ENCODE measurements at places on chromosomes 1 and 21.

DNA sequence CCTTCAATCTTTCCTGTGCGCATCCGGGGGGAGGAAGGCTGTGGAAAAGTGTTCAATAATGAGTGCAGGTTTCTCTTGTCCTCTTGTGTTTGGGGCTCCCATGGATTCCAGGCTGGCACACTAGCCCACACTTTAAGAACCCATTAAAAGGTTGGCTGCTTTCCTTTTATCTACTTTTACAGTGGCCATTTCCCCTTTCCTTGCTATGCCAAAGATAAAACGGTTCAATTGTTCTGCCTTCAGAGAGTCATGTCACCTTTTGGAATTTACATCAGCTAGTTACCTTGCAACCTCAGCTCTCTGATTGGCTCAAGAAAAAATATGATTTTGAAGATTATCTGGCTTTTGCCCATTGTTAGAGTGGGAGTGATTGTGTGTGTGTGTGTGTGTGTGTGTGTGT lies 182.3 kb downstream of the SDCCAG8 start:
- no peaks in the 10 kb centered on the region for H3K27me3 ChIP-seq
- H3K27ac ChIP-seq: no peak overlapping the region
- H3K4me1 ChIP-seq: no peaks in the 10 kb centered on the region
- H3K4me3 ChIP-seq: no peak overlapping the region

GRCh38 chr1:228401782-228402640 lies 4.6 kb downstream of the TRIM11 start:
- H3K36me3 ChIP-seq: peaks cover 31% of the 10 kb centered on the region
- no peaks in the 10 kb centered on the region for H3K4me1 ChIP-seq
- H3K27ac ChIP-seq: no peak overlapping the region
- H3K4me3 ChIP-seq: no peak overlapping the region
- no peak for DNase-seq

DNA sequence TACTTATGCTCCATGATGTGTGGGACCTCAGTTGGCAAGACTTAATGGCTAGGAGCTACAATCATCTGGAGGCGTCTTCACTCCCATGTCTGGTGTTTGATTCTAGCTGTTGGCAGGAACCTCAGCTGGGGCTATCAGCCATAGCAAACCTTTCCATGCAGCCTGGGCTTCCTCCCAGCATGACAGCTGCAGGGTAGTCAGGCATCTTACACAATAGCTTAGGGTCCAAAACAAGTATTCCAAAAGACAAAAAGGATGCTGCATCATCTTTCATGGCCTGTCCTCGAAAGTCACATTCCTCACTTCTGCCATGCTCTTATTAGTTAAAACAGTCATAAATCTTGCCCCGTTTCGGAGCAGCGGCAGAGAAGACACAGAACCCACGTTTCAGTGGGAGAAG lies 90.9 kb downstream of the LRRC8C start:
- peaks cover 35% of the 10 kb centered on the region for H3K4me1 ChIP-seq
- H3K27ac ChIP-seq: peak overlapping the region; percentile 70
- no peaks in the 10 kb centered on the region for H3K36me3 ChIP-seq
- no peaks in the 10 kb centered on the region for H3K27me3 ChIP-seq
- no peak for DNase-seq
- H3K4me3 ChIP-seq: no peak overlapping the region

DNA sequence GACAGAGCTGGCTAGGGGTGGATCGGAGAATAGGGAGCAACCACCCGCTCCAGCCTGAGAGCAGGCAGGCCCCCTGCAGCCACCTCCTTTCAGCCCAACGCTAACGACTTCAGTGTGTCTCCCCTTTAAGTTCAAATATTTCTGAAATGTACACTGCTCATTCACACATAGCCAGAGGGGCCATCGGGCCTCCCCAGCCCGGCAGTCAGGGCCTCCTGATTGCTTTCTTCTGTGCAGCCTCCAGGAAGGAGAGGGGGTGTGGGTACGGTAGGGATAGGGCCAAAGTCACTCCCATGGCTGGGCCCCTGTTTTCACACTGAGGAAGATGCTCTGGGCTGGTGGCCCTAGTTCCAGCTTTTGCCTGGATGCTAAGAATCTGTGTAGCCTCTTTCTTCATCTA lies 64.8 kb downstream of the EPHB2 start:
- H3K4me1 ChIP-seq: no peaks in the 10 kb centered on the region
- H3K4me3 ChIP-seq: no peak overlapping the region
- no peak overlapping the region for H3K27ac ChIP-seq
- no peaks in the 10 kb centered on the region for H3K36me3 ChIP-seq
- H3K27me3 ChIP-seq: no peaks in the 10 kb centered on the region

DNA sequence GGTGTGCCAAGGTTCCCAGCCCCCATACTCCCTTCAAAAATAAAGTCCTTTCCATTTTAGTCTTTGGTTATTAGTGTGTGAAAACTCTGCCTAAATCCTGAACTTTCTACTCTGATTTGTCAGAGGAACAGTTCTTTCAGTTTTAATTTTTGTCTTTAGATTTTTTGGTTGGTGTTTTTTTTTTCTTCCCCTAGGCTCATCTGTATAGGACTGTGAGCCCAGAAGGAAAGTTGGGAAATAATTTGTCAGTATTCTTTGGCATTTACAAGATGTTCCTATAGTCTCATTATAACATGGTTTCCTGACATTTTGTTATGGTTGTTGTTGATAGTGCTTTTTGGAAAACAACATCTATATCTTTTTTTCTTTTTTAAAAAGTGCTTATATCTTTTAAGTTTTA lies 38.0 kb downstream of the LAMC1 start:
- H3K27me3 ChIP-seq: no peaks in the 10 kb centered on the region
- DNase-seq: no peak
- peaks cover 21% of the 10 kb centered on the region for H3K4me1 ChIP-seq
- peak overlapping the region; percentile 28 for H3K27ac ChIP-seq

- H3K27ac ChIP-seq: peak overlapping the region; percentile 72
- no peaks in the 10 kb centered on the region for H3K27me3 ChIP-seq
- H3K36me3 ChIP-seq: peaks cover 10% of the 10 kb centered on the region
- no peak for DNase-seq
Measured at GRCh38 chr1:68229650-68230483, 2.5 kb downstream of the WLS start.

DNA sequence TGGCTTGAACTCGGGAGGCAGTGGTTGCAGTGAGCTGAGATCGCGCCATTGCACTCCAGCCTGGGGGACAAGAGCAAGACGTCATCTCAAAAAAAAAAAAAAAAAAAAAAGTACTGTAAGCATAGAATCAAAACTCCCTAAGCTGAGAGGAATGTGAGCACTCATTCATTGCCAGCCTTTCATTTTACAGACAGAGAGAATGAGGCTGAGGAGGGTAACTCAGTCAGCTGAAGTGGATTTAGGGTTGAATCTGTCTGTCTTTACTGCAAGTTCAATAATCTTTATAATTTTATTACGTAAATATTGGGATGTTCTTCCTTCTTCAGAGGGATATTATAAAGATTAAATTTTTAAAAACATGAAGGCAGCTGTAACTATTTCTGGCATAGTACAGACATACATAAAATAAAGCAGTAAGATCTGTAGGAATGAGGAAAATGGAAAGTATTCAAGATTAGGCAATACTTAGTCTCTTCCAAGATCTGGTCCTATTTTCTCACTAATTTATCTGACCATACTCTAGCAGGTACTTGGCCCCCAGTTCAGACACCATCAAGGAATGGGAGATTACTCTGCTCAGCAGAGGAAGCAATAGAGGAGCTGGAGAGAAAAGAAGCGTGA lies 24.1 kb upstream of the MNDA start:
- H3K27me3 ChIP-seq: peaks cover 10% of the 10 kb centered on the region
- no peaks in the 10 kb centered on the region for H3K4me1 ChIP-seq
- DNase-seq: no peak
- H3K36me3 ChIP-seq: no peaks in the 10 kb centered on the region

- no peaks in the 10 kb centered on the region for H3K36me3 ChIP-seq
- no peaks in the 10 kb centered on the region for H3K4me1 ChIP-seq
- DNase-seq: no peak
- H3K27ac ChIP-seq: no peak overlapping the region
Measured at GRCh38 chr1:217164403-217164802, 441.2 kb upstream of the ESRRG start.

DNA sequence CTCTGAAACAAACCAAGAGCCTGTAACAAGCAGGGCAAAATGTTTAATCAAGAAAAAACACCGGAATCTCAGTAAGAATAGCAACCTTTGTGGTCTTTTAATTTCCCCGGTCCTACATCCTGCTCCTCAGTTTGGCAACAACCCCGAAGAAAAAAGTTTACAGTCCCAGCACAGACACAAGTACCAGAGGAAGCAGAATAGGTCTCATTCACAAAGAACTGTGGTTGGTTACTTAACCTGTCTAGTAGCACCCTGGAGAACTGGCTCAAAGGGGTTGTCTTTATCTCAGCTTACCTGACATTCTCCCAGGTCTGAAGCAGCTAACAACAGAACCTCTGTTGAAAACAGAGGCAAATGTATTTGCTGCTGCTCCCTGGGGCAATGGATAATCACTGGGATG lies 399.3 kb downstream of the AJAP1 start:
- no peak overlapping the region for H3K27ac ChIP-seq
- no peaks in the 10 kb centered on the region for H3K36me3 ChIP-seq
- DNase-seq: no peak
- no peaks in the 10 kb centered on the region for H3K4me1 ChIP-seq
- H3K4me3 ChIP-seq: no peak overlapping the region

DNA sequence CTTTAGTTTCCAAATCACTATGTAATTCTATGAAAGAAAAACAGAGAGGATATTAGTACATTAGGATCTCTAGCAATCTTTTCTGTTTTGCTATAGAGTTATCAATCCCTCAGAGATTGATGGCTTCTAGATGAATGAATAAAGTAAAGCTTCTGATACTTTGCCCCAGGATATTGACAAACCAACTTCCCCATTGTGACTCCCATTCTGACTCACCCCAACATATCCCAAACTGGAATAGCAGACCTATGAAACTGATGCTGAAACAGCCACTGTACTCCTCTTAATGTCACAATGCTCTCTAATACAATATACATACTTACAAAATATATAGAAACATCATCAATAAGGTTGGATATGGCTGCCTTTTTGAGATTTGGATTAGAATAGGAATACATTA lies 442.1 kb upstream of the NR5A2 start:
- no peak overlapping the region for H3K4me3 ChIP-seq
- H3K4me1 ChIP-seq: no peaks in the 10 kb centered on the region
- H3K36me3 ChIP-seq: no peaks in the 10 kb centered on the region
- H3K27me3 ChIP-seq: no peaks in the 10 kb centered on the region

- H3K4me3 ChIP-seq: no peak overlapping the region
- H3K4me1 ChIP-seq: peaks cover 14% of the 10 kb centered on the region
- H3K27me3 ChIP-seq: no peaks in the 10 kb centered on the region
- H3K36me3 ChIP-seq: peaks cover 26% of the 10 kb centered on the region
- DNase-seq: no peak
Measured at GRCh38 chr1:37851262-37851661, 8.1 kb downstream of the MTF1 start.

Measured in RWPE2 (cell line).